Gastrocnemius medialis (tissue), 4 donors: ENCODE measurements at places on chromosomes 6 and 20. TPM values are rescaled to one million over a fixed set of nuclear protein-coding genes. Genes with fewer than 3 reads are reported as not detected.

GRCh38 chr6:79440598-79440997 is 96.6 kb downstream of the LCA5 start:
- H3K4me1 ChIP-seq: no peaks in the 10 kb centered on the region
- H3K27ac ChIP-seq: no peak overlapping the region
- no peaks in the 10 kb centered on the region for H3K36me3 ChIP-seq
- H3K27me3 ChIP-seq: no peaks in the 10 kb centered on the region

- no peak overlapping the region for H3K4me3 ChIP-seq
- H3K36me3 ChIP-seq: no peaks in the 10 kb centered on the region
- H3K27ac ChIP-seq: no peak overlapping the region
- H3K27me3 ChIP-seq: no peaks in the 10 kb centered on the region
These were observed 159.9 kb downstream of the BCAS1 start for GRCh38 chr20:53910351-53911002.

DNA sequence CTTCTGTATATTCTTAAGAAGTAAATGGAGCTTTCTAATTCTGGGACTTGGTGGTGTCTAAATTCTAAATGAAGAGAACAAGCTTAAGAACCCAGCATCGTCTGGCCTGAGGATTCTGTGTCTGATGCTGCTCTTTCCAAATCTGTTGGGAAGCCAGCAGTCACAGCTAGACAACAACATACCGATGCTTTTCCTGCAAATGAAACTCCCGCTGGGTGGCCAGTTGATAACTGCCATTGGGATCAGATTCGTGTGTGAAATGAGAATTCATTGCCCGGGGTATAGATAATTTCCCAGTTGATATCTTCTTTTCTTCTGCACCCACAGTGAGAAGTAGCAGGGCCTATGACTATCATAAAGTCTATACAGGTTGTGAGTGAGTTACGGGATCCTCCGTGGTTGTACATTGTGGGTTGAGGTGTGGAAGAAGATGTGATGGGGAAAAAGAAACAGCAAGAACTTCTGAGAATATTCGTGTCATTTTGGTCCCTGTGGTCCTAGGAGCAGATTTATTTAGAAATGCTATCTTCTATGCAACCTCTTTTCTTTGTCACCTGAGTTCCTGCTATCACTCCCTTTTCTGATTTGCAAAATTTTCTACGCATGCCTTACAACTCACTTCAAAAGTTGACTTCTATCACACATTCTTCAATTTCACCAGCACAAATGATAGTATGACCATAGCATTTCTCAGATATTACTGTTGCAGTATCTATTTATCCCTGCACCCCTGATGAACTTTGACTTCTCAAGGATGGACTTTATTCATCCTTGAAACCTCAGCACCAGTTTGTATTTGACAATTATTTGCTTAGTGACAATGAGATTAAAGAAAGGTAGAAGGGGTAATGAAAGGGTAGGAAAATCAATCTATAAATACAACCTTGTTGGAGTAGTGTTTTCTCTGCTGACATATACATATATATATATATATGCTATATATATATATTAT is 10.4 kb downstream of the NOX3 start:
- no peak overlapping the region for H3K27ac ChIP-seq
- H3K4me1 ChIP-seq: peaks cover 16% of the 10 kb centered on the region
- no peak overlapping the region for H3K4me3 ChIP-seq

Gene RMND1
- total RNA-seq: 6.4 TPM
